NCI-H1694 treated with DMSO at 0.1 percent for 48 hours (cell line): ENCODE measurements at places on chromosomes 6 and 20.
A peak's percentile ranks its signal among the peaks of the same experiment; 100 is the strongest.

GRCh38 chr6:55643861-55644260, 64.9 kb upstream of the HMGCLL1 start:
- no peak for DNase-seq

DNA sequence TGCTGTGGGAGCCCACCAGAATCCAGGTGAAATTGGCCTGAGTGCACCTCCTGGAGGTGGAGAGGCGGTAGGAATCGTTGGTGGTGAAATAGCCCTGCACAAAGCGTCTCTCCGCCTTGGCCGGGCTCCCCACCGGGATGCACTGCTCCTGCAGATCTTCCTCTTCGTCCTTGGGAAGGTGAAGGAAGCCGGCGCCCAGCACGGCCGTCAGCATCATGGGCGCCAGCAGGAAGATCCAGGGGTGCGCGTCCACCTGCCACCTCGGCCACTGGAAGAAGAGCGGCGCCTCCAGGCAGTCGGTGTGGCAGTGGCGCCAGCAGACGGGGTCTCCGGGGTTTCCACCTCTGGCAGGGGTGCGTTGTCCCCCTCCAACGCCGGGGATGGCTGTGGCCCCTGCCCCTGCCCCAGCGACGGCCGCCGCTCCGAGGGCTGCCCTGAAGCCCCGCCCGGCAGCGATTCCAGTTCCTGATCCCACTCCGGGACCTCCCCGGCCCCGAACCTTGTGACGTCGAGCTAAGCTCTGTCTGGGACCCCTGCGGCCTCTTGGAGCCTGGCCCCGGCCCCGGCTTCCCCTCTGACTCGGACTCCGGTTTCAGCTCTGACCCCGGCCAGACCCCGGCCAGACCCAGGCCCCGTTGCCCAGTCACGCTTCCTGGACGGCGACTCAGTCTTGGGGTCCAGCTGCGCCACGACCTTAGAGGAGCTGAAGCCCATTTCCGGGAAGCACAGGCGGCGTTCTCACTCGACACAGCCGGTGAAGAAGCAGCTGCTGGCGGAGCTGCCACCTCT, 91.9 kb downstream of the CD164 start:
- no peak for DNase-seq

- no peak for DNase-seq
Observed at GRCh38 chr6:20665290-20665689, 131.0 kb downstream of the CDKAL1 start.

DNA sequence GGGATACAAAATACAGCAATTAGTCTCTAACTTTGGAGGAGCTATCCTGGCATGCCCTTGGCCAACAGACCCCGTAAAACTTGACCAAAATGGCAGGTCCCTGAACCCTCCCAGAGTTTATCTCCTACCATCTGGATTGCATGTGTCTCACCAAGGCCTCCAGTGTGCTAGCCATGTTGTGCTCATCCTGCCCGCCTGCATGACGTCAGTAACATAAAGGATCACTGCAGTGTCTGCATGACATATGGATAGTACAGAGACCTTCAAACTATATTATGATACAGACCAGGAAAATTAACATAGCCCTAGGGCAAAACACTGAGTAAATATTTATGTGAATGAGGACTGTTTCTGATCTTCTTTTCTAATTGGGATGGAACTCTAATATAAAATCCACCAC, 25.3 kb downstream of the CPXM1 start:
- DNase-seq: no peak

- no peak for DNase-seq
Observed at GRCh38 chr6:42153921-42154320, 11.5 kb upstream of the C6orf132 start.

DNA sequence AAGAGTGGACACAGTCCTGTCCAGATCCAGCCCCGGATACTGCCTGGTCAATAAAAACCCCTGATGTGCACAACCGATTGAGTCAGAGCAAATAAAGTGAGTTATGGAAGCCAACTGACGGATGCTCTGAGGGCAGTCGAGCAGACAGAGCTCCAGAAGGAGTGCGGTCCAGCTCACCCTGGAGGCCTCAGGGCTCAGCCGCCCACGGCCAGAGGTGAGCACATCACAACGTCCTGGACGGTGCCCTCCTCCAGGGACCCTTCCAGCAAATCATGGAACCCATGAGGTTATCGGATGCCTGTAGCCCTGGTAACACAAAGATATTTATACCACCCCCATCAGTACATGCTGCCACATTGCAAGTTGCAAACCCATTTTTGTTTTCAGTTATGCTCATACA, 44.0 kb upstream of the SMOC2 start:
- no peak for DNase-seq

GRCh38 chr6:76014626-76015530, 57.6 kb downstream of the IMPG1 start:
- no peak for DNase-seq

GRCh38 chr6:70706491-70707123, 38.9 kb downstream of the SMAP1 start:
- peak; percentile 47 for DNase-seq

DNA sequence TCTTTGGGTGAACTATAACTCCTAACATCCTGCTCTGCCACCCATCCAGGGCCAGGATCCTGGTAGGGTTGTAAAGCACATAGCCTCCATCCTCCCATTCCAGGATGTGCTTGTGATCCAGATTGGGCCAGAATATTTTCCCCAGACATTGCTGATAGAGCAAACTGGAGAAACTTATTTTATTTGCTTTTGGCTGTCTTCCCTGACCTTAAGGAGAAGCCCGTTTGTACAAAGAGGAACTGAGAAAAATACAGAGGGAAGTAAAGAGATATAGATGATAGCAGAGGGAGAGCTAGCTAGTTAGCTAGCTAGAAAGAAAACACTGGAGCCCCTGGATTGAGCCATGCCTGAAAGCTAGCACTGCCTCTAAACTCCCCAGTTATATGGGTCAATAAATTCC, 9.0 kb upstream of the HDAC2 start:
- DNase-seq: no peak

GRCh38 chr20:58882704-58883089, 30.2 kb downstream of the GNAS start:
- no peak for DNase-seq

GRCh38 chr20:43809206-43809819, 82.5 kb upstream of the GTSF1L start:
- no peak for DNase-seq
